HS-5 (cell line): ENCODE measurements at places on chromosomes 4 and X.

- no peak for DNase-seq
Measured at GRCh38 chrX:136598631-136599030, 49.3 kb upstream of the CD40LG start.

- DNase-seq: no peak
Measured at GRCh38 chr4:158532556-158533231, 11.0 kb downstream of the RXFP1 start.

DNA sequence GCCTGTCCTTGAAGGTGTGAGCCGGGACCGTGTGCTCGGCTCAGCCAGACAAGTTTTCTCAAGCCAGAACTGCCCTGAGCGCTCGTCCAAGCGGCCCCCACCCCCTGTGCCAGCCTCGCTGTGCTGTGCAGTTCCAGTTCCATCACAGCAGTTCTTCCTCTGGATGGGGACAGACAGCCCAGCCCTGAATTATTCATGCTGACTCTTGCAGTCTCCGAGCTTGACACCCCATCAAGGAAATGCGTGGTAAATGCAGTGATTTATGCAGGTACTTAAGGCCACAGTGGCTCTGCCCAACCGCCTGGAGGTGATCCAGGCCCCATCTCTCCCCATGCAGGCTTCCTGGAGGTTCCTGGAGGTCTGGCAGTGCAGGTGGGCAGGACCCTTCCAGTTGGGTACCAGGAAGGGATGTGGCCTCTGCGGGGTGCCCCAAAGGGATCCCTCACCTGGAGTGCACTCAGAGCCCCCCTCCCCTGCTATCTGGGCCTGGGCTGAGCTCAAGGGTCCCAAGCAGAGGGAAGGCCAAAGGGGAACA, 44.8 kb upstream of the HMX1 start:
- no peak for DNase-seq

- no peak for DNase-seq
Measured at GRCh38 chr4:139735381-139736273, 70.0 kb downstream of the MGST2 start.
